Right renal pelvis (tissue), 4 donors: ENCODE measurements at places on chromosomes 5 and 9.
A peak's percentile ranks its signal among the peaks of the same experiment; 100 is the strongest.

GRCh38 chr5:31477516-31477915, 54.4 kb downstream of the DROSHA start:
- DNase-seq, result no peak

DNA sequence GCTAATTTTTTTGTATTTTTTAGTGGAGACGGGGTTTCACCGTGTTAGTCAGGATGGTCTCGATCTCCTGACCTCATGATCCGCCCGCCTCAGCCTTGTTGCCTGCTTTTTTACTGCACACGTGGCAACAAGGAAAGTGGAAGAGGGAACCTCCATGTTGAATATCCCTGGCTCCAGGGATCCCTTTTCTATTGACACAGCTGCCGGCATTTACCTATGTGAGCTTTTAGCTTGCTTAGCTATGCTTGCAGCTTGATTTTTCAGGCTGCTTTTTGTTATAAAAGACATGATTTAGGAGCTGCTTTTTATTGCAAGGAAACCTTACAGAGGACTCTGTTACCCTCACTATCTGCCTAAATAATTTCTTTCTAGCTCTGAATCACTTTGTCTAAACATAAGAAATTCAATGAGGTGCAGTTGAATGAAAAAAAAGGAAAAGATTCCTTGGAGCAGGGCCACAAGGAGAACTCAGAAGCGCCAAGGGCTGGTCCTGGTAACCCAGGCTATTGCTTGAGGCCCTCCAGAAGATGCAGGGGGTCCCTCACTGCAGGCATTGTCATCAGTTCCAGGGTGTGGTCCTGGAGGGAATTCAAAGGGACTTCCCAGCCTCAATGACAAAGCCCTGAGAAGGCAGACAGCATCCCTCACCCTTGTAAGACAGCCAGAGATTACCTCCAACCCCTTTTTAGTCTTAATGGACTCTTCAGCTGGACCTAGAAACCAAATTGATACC, 89.9 kb downstream of the SYK start:
- no peak for DNase-seq

DNA sequence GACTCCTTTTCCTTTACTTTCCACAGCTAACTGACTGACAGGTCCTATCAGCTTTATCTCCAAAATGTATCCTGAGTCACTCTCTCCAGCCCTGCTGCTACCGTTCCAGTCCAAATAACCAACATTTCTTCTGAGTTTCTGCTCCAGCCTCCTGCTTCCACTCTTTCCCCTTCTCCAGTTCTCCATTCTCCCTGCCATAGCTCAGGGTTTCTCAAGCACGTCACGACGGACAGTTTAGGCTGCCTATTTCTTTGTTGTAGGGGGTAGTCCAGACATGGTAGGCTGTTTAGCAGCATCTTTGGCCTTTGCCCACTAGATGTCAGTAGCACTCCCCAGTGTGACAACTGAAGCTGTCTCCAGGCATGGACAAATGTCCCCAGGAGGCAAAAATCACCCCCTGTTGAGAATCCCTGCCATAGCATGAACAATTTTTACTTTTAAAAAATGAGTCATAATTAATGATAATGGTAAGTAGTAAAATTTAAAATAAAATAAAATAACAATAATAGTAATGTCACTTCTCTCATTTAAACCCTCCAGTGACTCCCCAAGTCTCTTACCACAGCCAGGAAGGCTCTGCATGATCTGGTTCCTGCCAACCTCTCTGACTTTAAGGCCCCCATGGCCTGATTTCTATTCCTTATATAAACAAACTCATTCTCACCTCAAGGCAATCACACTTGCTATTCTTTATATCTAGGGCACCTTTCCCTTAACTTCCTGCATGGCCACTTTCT, 105.4 kb upstream of the FER start:
- DNase-seq, result peak; percentile 39

DNA sequence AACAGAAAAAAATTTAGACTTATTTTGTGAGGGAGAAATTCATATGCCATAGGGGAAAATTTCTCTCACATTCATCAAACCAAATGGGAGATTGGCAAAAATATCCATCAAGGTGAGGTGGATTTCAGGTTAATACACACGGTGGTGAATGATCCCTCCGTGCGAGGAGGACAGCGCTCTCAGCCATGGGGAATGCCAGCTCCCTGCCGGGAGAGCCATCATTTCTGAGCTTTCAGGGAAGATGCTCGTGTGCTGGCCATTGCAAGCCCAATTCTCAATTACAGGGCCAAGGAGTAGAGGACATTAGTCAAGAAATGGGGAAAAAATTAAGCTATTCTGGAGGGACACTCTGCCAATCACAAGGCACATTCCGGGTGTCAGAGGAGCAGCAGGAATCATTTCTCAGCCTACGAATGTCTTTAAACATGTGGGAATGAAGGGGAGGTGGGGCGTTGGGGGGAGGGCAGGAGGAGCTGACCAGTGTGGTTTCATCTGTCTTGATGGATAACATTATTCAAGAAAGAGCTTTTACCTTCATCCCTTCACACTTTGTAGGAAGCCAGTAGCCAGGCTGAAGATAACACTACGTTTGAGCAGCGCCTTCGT, 165.5 kb downstream of the DAB2IP start:
- no peak for DNase-seq

DNA sequence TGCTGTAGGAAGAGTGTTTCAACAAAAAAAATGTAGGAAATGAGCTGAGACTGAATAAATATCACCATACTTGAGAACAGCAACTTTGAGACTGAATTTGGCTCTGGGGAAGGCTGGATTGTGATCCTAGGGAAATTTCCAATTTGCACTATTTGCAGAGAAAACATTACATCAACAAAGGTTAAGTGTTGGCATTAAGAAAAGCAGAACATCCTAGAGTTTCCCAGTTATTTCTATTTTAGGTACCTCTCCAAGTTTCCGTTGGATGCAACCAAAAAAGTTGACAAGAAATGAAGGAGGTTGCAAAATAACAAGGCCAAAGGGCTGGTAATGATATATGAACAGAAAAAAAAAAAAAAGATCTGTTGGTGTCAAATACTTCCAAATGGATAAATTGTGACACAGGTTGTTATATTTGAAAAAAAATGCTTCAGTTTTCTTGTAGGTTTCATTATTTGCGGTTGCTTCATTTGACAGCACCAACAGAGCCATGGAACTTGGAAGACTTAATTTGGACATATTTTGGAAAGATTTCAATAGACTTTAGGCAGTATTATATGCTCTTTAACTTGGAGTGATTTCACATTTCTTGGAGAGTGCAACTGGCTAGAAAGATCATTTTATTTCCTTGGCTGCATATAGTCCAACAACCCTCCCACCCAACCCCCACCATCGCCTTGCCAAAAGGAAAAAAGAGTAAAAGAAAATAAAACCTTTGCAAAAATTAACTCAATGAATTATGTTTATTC, 230.8 kb downstream of the ZNF608 start:
- DNase-seq, result no peak

GRCh38 chr5:166979307-166979895, 1312.0 kb upstream of the WWC1 start:
- DNase-seq, result no peak

GRCh38 chr9:95021166-95021886, 294.8 kb downstream of the AOPEP start:
- DNase-seq, result no peak

GRCh38 chr9:107488375-107489143, 1.0 kb downstream of the KLF4 start:
- no peak for DNase-seq

- peak; percentile 59 for DNase-seq
These were observed 122.7 kb upstream of the LMX1B start for GRCh38 chr9:126490871-126491567.

DNA sequence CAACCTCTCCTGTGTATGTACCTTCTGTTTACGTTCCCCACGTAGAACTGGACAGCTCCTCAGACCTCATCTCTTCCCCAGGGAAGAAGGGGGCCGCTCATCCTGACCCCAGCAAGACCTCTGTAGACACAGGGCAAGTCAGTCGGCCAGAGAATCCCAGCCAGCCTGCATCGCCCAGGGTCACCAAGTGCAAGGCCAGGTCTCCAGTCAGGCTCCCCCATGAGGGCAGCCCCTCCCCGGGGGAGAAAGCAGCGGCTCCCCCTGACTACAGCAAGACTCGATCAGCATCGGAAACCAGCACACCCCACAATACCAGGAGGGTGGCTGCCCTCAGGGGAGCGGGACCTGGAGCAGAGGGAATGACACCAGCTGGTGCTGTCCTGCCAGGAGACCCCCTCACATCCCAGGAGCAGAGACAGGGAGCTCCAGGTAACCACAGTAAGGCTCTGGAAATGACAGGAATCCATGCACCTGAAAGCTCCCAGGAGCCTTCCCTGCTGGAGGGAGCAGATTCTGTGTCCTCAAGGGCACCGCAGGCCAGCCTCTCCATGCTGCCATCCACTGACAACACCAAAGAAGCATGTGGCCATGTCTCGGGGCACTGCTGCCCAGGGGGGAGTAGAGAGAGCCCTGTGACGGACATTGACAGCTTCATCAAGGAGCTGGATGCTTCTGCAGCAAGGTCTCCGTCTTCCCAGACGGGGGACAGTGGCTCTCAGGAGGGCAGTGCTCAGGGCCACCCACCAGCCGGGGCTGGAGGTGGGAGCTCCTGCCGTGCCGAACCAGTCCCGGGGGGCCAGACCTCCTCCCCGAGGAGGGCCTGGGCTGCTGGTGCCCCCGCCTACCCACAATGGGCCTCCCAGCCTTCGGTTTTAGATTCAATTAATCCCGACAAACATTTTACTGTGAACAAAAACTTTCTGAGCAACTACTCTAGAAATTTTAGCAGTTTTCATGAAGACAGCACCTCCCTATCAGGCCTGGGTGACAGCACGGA, 86.7 kb downstream of the GOLPH3 start:
- DNase-seq, result no peak

DNA sequence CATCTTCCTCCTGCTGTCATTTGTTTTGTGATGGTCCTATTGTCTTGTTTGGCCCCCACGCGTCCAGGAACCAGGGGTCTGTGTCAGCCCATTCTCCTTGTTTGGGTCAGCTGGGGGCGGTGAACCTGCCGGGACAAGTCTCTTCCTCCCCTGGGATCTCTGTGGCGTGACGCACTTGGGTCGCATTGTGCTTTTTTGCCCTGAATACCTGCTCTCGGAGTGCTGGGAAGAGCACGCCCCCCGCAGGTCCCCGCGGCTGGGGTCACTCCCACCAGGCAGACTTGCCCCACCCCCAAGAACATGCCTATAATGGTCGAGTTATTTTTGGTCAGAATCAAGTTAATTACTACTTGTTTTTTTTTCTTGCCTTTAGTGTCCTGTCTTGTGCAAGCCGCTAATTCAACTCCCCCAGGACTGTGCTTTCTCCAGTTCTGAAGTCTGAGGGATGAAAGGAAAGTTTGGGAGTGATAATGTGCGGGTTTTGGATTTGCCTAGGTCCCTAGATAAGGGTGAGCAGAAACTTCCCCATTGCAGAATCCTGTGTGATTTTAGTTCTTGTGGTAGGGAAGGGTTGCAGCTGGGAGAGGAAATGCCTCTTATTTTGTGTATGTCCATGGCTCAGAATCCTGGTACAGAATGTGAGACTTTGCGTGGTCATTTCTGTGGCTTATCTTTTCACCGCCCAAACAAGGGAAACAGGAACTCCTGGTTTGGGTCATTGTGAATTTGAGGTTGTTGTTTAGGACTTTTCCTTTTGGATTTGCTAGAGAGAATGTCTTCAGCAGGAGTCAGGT, 789 bp downstream of the ACER2 start:
- DNase-seq, result no peak

DNA sequence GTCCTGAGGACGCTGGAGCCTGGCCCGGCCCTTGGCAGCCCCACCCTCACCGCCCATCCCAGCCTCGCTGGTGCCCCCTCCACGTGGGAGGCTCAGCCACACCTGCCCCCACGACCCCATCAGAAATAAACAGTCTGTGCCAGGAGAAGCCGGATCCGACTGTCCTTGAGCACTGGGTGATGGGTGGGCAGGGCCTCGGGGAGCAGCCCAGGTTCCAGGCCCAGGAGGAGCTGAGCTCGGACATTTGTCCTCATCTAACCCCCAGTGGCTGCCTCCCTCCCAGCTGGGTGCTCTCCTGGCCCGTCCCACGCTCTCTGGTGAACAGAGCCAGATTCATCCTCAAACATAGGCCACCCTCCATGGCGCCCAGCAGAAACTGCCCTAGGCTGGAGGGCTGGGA, 4.6 kb upstream of the PTGDS start:
- DNase-seq, result no peak

GRCh38 chr9:88742483-88742882, 207.5 kb downstream of the NXNL2 start:
- DNase-seq, result no peak

GRCh38 chr9:129464972-129465833, 155.7 kb downstream of the C9orf50 start:
- DNase-seq, result no peak

GRCh38 chr9:117407436-117408022, 7.3 kb downstream of the ASTN2 start:
- no peak for DNase-seq

DNA sequence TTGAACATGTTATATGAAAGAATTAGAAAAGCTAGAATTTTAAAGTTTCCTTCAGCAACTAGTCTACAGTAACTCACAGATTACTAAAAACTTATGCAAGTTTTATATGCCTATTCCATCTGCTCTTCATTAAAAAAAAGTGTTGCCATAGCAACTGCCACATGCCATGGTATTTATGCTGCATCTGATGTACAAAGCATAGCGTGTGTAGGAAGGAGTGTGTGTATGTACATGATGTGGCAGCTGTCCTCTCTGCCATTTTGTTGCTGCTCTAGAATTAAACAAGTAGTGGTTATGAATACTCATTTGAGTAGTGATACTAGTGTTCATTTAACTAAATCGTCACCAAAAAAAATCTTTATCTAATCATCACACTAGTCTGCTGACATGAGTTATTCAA, 593.5 kb downstream of the CETN3 start:
- no peak for DNase-seq
